B cell (primary cell): ENCODE measurements at places on chromosomes 2 and 18.

DNA sequence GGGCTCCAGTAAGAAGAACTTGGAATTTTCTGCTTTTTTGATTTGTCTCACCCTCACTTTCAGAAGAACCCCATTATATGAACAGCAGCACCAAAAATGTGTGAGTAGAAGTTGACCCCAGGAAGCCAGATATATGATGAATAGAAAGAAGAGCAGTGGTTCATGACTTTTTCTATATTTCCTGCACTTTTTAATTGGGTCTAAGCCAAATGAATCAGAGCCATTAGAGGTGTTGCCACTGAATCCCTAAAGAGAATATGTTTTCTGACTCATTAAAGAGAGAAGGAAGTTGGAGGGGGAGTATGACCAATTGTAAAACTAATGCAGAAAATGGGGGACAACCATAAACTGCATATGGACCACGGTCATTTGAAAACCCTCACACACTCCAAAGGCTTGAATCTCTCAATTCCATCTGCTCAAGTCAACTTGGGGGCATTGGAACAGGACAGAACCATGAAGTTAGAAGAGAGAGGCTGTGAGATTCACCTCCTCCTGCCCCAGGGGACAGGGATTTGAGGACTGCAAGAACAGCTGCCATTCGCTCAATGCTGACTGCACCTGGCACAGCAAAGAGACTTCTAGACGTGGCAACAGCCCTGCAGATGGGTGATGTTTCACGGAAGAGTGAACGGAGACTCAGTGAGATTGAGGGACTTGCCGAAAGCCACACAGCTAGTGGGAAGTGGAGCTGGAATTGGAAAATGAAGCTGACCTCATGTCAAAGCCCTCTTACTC, 3.0 kb downstream of the DAPL1 start:
- DNase-seq = no peak

DNA sequence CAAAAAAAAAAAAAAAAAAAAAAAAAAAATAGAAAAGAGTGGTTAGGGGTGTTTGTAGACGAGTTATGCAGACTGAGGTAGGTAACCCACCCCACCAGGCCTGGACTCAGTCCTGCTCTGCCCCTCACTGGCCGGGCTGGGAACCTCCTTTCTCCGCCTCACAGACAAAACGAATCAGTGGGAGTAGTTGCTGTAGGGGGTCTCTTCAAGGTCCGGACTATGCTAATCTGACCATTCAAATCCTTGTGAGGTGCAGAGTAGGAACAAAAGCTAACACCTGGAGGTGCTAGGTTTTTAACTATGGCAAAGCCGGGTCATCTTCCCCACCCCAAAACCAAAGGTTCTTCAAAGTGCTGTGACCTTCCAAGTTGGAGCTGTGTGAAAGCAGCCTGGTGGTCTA, 223.7 kb downstream of the SLC4A3 start:
- no peak for DNase-seq

DNA sequence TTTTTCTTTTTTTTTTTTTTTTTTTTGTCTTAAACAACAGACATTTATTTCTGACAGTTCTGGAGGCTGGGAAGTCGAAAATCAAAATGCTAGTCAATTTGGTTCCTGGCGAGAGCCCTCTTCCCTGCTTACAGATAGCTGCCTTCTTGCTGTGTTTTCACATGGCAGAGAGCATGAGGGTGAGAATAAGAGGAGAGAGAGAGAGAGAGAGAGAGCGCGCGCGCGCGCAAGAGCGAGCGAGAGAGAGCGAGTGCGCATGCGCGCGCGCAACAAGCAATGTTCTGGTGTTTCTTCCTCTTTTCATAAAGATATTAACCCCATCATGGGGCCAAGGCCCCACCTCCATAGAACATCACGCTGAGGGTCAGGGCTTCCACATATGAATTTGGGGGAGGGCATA, 20.9 kb downstream of the MTCL1 start:
- DNase-seq = no peak

DNA sequence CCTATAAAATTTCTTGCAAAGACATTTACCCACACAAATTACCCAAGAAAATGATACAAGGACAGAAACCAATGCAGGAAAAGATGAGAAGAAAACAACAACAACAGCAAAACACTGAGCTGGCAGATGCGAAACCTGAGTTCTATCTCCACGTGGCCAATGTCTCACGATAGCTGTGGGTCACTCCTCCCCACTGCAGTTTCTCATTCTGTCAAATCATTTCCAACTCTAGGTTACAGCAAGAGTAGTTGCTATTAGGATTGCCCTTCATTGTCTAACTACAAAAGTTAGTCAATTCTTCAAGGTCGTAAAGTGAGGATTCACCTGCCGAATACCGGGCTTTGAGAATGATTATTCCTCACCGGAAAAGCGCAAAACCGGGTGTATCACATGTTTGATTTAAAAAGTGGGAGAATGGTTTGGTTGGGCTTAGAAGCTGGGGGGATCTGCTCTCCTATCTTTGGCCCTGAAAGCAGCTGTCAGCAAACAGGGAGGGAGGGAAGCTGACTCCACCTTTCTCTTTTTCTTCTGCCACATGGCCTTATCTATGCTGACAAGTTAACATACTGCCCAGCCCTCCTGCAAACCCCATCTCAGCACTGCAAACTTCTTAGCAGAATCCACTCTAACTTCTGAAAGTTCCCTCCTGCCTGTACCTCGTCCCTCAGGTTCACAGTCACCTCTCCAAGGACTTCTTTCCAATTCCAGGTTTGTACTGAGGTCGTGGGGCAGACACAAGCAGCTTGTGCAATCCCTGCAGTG, 473.0 kb downstream of the SOX11 start:
- no peak for DNase-seq

- DNase-seq = no peak
Measured at GRCh38 chr18:73617981-73618380, 529.7 kb downstream of the FBXO15 start.

- DNase-seq = no peak
Measured at GRCh38 chr18:29912351-29912750, 1130.2 kb downstream of the DSC3 start.

DNA sequence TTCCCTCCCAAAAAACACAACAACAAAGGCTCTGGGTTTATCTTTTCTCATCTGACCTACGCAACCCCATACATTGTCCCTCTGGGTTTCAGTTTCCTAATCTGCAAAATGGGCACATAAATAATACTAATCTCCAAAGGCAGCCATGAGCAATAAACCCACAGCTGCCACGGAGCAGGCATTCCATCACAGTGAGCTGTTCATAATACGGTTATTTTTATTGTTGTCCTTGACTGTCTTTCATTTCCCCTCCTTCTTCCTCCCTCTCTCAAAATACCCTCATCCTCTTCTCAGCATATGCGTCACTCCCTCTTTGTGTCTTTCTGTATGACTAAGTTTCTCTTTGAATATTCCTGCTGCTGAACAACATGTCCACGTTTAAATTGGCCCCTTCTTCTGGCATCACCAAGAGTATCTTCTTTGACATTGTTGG, 129.8 kb upstream of the CAB39 start:
- DNase-seq = peak; percentile 71

DNA sequence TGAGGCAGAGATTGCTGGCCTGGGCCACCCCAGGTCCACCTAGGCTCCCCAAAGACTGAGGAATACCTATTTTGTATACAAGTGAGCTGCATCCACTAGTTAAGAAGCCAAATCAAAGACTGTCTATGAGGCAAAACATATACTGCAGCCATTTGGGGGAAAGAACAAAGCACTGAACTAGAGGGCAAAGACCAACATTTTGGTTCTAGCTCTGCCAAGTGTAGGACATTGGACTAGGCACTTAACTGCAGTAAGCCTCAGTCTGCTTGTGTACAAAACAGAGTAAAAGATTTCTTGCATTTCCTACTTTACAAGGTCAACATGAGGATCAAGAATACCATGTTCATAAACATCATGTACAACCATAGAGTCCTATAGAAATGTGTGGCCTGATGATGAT, 94.8 kb upstream of the CYP1B1 start:
- no peak for DNase-seq
